ENCODE measurements at places on chromosomes 5 and 9.

DNA sequence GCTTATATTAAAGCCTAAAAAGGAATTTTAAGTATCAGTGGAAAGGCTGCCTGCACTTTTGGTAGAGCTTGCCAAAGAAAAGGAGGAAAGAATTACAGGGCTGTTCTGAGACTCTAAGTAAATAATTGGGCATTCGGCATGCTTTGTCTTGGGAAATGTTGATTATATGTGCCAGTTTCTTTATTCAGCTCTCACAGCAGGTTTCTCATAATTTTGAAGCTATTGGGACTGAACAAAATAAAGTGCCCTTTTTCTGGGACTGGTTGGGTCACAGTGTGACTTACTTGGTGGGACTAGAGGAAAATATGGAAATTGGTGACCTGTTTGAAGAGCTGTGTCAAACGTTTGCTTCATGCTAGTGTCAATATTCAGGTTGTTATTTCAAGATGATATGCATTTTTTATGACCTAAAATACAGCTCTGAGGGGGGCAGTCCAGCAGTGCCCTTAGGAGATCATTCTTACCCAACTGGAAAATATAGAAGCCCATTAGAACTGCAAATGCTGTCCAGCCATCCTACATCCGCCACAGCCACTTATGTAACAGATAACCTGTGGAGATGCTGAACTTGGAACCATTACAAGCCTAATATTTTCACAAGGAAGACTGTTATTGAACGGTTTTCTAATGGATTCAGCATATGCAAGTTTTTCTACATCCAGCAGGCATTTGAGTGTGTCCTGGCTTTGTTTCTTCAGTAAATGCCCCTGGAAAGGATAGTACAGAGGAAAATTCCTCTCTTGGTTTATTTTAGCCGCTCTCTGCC lies 122.4 kb downstream of the SNCAIP start:
- no peaks in the 10 kb centered on the region for H3K4me1 ChIP-seq
- no peaks in the 10 kb centered on the region for H3K36me3 ChIP-seq
- no peak overlapping the region for H3K27ac ChIP-seq
- no peak overlapping the region for H3K4me3 ChIP-seq

DNA sequence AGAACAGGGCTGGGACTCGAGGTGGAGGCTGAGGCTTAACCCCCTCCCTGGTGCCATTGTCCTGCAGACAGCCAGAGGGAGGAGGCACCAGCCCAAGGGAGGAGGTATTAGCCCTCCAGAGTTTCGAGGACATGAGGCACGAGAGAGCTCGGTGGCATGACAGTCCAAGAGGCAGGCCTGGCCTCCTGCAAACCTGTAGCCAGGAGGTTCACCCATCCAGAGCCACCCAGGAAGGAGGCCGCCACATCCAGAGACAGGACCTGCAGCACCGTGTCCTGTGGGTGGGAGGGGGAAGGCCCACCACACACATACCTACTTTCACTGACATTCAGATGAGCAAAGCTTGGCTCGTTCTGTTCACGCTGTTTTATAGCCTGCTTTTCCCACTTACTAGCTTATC lies 75.2 kb upstream of the ADAMTS2 start:
- DNase-seq, result no peak
- H3K4me3 ChIP-seq, result no peak overlapping the region
- H3K4me1 ChIP-seq, result peaks cover 6% of the 10 kb centered on the region
- no peak overlapping the region for H3K27ac ChIP-seq

GRCh38 chr9:112618385-112619009 lies 99.4 kb downstream of the INIP start:
- no peak overlapping the region for H3K27ac ChIP-seq
- no peak for DNase-seq
- H3K27me3 ChIP-seq, result no peaks in the 10 kb centered on the region
- H3K36me3 ChIP-seq, result peaks cover 8% of the 10 kb centered on the region

DNA sequence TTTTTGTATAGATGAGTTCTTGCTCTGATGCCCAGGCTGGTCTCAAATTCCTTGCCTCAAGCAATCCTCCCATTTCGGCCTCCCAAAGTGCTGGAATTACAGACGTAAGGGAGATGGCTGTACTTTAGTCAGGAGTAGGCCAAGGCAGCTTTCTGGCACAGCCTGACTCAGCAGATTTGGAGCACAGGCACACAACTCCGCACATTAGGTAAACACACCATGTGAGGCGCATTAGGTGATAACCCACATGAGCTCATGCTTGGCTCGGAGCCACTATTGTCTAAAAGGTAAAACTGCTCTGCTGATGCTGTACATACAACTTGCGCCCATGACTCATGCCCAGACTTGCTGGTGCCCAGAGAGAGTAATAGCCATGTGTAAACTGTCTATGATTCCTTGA lies 1157.9 kb downstream of the TAF11L14 start:
- no peak overlapping the region for H3K4me3 ChIP-seq
- no peak for DNase-seq
- no peaks in the 10 kb centered on the region for H3K27me3 ChIP-seq

DNA sequence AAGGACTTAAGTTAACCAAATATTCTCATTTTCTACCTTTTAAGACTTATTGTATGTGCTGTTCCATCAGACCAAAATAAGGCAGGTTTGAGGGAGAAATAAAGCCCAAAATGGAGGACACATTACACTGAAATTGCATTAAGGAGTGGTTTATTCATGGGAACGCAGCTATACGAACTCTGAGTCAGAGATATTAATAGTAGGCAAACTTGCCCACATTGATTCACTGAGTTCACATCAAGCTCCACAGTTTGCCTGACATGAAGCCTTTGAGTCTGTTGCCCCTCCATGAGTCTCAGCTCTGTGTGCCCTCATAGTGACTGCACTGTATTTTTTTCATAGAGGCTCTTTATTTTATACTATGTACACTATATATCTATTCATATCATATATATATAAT lies 135.0 kb upstream of the SNX2 start:
- H3K4me3 ChIP-seq, result no peak overlapping the region
- no peaks in the 10 kb centered on the region for H3K36me3 ChIP-seq
- no peak overlapping the region for H3K27ac ChIP-seq
- no peaks in the 10 kb centered on the region for H3K27me3 ChIP-seq
- no peak for DNase-seq
- H3K4me1 ChIP-seq, result no peaks in the 10 kb centered on the region

DNA sequence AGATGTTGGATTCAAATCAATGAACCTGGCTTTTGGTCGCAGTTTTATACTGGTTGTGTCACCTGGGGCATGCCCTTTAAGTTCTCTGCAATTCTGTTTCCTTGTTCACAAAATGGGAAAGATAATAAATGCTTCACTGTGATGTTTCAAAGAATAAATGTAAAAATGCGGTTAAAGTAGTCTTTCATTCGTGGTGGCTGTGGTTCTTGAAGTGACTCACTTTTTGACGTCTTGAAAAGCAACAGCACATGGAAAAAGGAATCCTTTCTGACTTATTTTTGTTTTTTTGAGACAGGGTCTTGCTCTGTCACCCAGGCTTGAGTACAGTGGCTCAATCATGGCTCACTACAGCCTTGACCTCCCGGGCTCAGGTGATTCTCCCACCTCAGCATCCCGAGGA lies 88.4 kb upstream of the SLIT3 start:
- no peak for DNase-seq
- H3K27ac ChIP-seq, result no peak overlapping the region
- H3K4me1 ChIP-seq, result no peaks in the 10 kb centered on the region
- H3K36me3 ChIP-seq, result no peaks in the 10 kb centered on the region
- H3K27me3 ChIP-seq, result no peaks in the 10 kb centered on the region

GRCh38 chr9:93308158-93308602 lies 124.2 kb downstream of the WNK2 start:
- no peaks in the 10 kb centered on the region for H3K27me3 ChIP-seq
- H3K4me1 ChIP-seq, result peaks cover 35% of the 10 kb centered on the region
- no peak overlapping the region for H3K27ac ChIP-seq
- H3K36me3 ChIP-seq, result peaks cover 3% of the 10 kb centered on the region

- no peaks in the 10 kb centered on the region for H3K36me3 ChIP-seq
- no peak overlapping the region for H3K4me3 ChIP-seq
- no peaks in the 10 kb centered on the region for H3K4me1 ChIP-seq
- no peaks in the 10 kb centered on the region for H3K27me3 ChIP-seq
- H3K27ac ChIP-seq, result no peak overlapping the region
Observed at GRCh38 chr5:67577424-67577823, 380.8 kb upstream of the CD180 start.

DNA sequence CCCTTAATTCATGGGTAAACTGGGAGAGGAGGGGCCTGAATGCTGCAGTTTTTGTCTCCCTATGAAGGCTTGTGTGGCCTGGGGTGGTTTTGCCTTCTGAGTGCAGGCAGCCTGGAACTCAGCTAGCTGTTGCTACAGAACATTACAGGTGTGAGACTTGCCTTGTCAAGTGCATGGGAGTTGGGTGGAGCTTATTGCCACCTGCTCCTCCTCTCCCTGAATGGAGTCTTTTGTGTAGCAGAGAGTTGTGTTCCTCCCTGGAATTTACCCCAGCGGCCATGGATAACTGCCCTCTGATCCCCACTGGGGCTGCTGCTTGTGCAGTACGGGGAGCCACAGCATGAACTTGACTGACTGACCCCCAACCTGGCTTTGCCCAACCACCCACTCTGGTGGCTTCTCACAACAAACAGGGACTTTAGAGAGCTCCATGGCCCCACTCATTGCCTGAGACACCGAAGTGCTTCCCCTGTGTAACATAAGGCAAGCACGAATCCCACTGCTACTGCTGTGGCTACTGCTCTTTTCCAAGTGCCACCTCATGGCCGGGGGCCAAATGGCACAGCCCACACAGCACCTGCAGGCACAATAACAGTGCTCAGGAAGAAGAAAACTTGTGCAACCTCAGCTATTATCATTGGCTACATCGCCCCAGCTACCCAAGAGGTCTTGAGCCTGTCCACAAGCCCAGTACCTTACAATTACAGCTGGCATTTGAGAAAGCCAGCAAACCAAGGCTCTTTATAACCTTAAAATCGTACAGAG lies 942.9 kb downstream of the CDH18 start:
- H3K4me1 ChIP-seq, result no peaks in the 10 kb centered on the region
- no peak overlapping the region for H3K4me3 ChIP-seq
- no peak for DNase-seq
- no peaks in the 10 kb centered on the region for H3K27me3 ChIP-seq
- no peak overlapping the region for H3K27ac ChIP-seq

DNA sequence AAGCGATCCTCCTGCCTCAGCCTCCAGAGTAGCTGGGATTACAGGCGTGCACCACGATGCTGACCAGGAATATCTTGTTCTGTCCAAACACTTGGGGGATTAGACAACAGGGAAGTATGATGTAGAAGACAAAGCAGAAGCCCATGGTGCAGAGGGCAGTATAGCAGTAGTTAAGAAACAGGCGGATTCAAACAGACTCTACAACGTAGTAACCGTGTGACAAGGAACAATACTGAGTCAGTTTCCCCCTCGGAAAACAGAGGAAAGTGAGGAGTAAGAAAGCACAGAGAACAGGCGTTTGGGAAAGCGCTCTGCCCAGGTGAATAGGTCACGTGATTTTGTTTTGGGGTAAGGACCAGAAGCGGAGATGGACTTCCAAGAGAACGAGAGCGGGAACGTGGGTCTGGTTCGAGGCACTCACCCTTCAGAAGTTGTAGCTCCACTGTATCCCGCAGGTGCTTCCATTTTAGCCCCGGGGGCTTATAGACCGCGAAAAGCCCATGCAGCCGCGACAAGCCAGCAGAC lies 306 bp downstream of the TRUB2 start:
- H3K36me3 ChIP-seq, result peaks cover 47% of the 10 kb centered on the region
- no peak overlapping the region for H3K27ac ChIP-seq
- H3K4me1 ChIP-seq, result peaks cover 18% of the 10 kb centered on the region
- H3K27me3 ChIP-seq, result no peaks in the 10 kb centered on the region
- no peak for DNase-seq
- peak overlapping the region; percentile 98 for H3K4me3 ChIP-seq

DNA sequence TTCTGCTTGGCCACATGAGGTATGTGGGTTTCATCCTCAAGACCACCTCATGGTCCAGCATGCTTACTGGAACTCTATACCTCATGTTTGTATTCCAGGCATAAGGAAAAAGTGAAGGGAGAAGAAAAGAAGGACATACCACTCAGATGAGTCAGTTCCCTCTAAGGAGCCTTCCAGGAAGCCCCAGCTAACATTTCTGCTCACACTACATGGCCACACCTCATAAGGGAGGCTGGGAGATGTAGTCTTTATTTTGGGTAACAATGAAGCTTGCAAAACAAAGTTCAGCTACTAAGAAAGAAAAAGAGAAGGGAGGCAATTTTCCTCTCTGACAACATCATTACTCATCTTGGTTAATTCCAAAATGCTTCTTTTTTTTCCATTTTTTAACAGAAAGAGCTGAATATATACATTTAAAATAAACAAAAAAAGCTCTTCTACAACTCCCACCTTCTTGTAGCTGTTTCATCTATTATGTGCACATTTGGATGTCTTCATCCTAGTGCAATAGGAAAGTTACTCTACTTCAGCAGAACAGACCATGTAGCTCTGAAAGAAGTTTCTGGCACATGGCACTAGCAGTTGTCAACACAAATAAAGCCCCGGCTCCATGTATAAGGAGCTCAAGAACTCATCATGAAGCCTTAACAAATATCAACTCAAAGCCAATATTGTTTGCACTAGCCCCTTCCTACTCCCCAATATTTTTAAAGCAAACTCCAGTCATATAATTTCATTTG lies 123.6 kb upstream of the CCDC112 start:
- DNase-seq, result peak; percentile 84
- H3K4me1 ChIP-seq, result peaks cover 16% of the 10 kb centered on the region
- H3K4me3 ChIP-seq, result no peak overlapping the region
- H3K36me3 ChIP-seq, result no peaks in the 10 kb centered on the region
- H3K27ac ChIP-seq, result no peak overlapping the region
- no peaks in the 10 kb centered on the region for H3K27me3 ChIP-seq

DNA sequence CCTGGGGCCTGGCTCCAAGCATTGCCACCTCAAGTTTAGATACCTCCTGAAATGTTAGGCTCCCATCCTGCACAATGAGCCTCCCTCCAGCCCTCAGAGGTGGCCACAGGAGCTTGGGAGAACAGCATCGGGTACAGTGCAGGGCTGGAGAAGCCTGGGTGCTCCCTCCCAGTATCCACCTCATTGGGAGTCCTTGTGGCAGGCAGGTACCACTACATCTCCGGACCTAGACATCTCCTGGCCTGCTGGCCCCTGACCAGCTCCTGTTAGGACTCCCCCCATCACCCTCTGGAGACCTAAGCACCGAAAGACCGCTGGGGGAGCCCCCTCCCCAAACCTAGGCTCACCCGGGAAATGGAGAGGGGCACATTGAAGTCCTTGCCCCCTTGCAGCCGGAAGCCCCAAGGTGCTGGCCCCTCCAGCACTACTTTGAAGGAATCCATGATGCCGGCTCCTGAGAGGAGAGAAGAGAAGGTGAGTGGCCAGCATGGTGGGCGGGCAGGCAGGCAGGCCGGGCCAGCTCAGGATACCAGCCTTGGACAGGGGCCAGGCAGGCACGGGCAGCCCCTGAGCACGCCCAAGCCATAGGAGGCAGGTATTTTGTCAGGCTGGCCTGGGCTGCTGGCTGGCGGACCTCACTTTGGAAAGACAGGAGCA lies 1.2 kb downstream of the PDLIM7 start:
- peaks cover 80% of the 10 kb centered on the region for H3K4me1 ChIP-seq
- H3K27ac ChIP-seq, result peak overlapping the region; percentile 94
- peaks cover 32% of the 10 kb centered on the region for H3K36me3 ChIP-seq
- no peak for DNase-seq

DNA sequence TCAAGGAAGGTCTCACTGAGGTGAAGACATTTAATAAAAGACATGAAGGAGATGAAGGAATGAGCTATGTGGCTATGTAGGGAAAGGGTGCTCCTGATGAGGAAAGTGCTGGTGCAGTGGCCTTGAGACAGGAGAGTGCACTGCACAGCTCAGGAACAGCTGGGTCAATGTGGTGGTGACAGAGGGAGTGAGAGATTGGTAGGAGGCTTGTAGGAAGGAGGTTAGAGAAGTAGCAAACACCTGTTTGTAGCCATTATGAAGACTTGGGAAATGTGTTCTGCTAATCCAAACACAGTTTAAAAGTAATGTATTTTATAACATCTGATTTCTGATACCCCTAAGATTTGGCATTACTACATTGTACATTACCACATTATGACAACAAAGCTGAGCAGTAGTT lies 115.1 kb upstream of the MTAP start:
- H3K4me1 ChIP-seq, result no peaks in the 10 kb centered on the region
- no peaks in the 10 kb centered on the region for H3K36me3 ChIP-seq
- no peak overlapping the region for H3K4me3 ChIP-seq
- no peak for DNase-seq
